Foreskin keratinocyte (primary cell): ENCODE measurements at places on chromosomes 4 and X. TPM values are rescaled to one million over a fixed set of nuclear protein-coding genes. Genes with fewer than 3 reads are reported as not detected.

Gene XAGE2
- not detected in 2 replicates for total RNA-seq

DNA sequence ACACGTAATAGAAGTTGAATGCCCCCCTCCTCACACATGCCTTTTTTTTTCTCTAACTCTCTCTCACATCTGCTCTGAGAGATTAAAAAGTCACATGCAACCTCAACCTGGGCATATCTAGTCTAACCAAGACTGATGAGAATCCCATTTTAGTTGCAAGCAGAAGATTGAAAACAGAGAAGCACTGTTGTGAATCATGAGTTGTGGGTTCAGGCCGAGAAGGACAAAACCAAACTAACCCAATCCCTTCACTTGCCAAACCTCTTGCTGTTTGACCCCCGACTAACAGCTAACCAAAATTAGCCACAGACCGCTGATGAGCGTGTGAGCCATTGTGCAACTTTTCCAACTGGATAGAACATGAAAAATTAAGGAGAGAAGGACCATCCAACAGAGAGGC, 31.8 kb downstream of the CXCL1 start:
- no peak for DNase-seq

DNA sequence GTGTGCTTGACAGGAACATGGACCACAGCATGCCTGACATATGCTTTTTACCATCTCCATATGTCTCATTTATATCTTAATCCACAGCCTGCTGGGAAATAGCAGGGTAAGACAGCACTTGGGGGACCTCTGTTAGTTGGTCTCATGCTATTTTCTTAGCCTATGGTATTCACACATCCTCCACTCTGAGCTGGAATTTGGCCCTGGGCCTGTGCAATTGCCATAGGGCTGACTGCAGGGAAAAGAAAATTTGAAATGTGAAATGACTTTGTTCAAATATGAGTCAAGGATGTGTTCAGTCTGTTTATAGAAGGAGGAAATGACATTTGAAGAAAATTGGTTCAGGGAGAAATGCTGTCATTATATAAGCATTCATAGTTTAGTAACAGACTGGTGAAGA, 9.6 kb upstream of the MAP7D3 start:
- peak; percentile 49 for DNase-seq

- DNase-seq, result no peak
These were observed 1.8 kb downstream of the CPEB2 start for GRCh38 chr4:15003891-15004738.

Gene MGAT4D
- not detected in 2 replicates for total RNA-seq

DNA sequence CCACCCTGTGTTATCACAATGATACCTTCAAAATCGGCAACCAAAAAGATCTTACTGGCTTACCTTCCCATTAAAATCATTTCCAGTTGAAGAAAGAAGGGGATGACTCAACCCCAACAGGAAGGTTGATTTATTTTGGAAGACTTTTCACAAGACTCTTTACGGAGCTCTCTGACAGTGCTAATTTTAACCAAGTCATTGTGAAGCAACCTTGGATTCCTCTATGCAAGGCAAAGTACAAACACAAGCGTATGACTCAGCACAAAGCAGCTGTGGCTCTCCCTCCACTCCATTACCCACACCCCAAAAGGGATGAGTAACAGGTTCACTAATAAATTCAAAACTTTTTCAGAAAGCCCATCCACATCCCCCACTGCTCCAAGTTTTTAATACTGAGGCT, 213.8 kb upstream of the FGF13 start:
- peak; percentile 77 for DNase-seq

DNA sequence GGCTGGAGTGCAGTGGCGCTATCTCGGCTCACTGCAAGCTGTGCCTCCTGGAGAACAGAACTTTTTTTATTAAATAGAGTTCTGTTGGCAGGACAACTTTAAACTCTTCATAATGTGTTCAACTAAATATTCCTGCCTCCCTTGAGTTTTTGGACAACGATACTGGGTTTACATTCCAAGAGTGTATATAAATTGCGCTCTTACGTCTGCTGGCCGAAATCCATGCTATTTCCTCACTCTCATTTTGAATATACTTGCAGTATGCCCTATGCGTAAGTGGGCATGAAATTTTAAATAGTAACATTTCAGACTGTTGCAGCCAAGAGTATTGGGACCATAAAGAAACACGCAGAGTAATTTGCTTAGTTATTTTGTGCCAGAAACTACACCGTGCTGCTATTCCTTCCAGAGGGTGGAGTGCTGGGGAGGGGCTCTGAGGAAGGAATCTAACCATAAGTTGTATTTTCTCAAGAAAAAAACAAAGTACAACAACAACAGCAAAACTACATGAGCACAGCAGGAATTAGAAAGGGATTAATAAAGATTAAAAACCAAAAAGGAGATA, 480.0 kb downstream of the NLGN4X start:
- DNase-seq, result no peak

GRCh38 chr4:44194365-44194764, 254.2 kb downstream of the KCTD8 start:
- no peak for DNase-seq

Gene ELOVL6
- 60.6 and 69.4 TPM in 2 replicates for total RNA-seq

Gene SSX3
- not detected in 2 replicates for total RNA-seq

Gene PLP1
- not detected in 2 replicates for total RNA-seq

DNA sequence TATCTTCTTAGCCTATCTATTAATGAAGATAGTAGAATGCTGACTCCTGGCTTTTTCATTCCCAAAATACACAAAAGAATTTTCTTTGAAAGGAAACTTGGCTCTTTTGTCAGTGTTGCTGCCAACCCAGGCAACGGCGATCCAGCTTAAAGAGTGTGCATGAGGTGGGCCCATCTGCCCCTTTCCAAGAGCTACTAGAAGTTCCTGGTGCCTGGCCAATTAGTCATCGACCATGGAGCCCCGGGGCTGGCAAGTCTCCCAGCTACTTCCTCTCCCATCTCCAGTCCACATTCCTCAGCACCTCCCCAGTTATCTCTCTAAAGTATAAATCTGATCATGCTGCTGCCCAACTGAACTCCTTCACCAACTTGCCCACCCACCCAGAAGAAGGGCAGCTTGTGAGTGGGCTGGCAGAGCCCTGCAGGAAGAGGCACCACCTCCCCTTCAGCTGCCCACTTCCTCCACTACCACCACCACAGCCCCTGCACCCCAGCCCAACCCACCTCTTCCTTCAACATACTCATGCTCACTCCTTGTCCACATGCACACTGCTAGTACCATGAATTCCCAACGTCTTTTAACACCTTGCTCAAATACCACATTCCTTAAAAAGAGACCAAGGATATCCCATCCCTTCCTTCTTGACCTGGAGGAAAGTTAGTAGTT, 158.2 kb upstream of the MAP3K15 start:
- peak; percentile 82 for DNase-seq

DNA sequence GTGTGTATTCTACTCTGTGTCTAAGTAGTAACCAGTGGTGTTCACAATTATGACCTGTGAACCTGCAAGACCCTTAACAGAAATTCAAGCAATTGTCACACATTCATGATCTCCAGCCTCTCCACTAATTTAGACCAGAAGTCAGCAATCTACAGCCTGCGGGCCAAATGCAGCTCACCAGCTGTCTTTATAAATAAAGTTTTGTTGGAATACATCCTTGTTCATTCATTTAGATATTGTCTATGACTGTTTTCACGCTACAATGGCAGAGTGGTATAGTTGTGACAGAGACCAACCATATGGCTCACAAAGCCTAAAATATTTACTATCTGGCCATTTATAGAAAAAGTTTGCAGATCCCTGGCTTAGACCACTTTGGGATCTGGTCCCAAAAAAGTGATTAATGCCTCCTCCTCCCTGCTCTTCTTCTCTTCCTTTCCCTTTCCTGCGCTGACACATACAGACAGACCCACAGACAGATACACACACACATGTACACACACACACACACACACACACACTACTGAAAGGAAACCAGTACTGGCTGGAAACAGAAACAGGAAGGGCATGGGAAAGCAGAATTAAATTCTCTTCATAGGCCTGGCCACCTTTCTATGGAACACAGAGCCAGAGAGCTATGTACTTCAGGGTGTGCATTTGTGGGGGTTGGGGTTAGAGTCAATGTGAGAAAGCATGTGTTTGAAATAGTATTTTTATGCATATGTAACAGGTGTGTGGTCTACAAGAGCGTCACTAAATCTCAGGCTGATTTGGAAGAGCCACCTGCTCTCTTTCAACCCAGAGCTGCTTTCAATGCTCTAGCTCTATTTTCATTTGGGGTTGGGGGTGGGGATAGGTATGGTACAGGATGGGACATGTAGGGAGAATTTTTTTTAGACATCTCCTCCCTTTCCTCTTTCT, 49.7 kb upstream of the TMEM164 start:
- no peak for DNase-seq

- DNase-seq, result no peak
These were observed 19.3 kb downstream of the PPP2R2C start for GRCh38 chr4:6452897-6453687.

Gene SPOCK3
- not detected in 2 replicates for total RNA-seq

DNA sequence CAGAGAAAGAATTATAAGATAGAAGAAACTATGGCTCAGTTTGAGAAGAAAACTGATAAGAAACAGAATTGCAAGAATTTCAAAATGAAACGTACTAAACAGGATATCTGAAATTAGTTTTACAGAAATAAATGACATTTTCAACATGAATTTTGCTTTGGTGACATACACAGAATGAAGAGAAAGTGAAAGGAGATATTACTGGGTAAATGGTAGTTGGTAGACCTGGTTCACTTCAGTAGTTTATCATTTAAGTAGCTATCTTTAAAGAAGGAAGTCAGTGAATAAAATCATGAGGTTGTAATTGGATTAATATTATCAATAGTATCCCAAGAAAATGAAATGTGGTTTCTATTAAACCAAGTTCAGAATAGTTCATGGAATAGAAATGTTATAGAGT, 395.5 kb upstream of the SMIM31 start:
- DNase-seq, result no peak

DNA sequence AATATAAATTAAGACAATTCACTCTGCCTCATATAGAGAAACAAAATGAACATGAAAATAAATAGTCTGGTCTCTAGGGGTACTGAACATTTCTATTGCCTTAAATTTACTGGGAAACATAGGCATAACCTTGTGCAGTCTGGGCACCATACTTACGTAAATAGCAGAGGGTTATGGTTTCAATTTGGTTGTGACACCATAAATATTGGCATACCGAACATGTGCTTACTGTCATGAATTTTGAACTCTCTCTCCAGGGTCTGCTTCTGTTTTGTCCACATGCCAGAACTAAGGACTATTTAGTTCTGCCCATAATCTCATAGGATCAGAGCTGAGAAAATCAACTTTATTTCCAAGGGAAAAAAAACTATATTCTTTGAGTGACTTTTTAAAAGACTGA, 17.6 kb downstream of the PDGFC start:
- DNase-seq, result no peak

Gene GUCY1A1
- total RNA-seq, result 0.11 TPM in 1 of 2 replicates, not detected in the other

DNA sequence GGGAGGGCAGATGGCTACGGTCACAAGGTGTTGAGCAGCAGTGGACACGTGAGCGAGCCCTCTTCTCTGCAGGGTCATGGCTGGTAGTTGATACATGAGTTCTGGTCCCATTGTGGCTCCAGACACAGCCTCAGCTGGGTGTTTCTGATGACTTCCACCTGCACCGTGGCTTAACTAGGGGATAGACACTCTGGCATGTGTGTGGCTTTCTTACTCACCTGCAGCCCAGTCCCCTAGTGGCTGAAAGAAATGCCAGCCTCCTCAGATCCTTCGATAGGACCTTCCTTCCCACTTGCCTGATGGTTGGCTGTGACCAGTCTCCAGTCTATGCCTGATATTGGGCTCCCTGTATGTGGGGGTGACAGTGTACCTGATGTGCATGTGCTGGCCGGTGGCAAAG, 5.0 kb downstream of the GPR78 start:
- no peak for DNase-seq

DNA sequence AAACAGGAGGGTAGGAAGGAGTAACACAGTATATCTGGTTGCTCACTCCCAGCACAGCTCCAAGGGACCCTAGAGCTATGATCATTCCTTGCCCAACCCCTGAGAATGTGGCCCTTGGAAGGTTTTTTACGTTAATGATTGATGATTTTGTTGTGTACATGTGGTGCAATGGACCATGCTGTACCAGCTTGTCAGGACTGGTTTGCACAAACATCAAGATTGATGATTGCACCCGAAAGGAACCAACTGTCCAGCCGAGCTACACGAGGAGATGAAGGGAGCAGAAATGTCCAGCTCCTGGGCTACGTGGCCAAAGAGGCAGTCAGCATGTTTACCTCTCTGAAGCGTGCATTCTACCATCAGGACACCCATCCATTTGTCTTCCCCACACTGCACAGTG, 83.2 kb upstream of the USP9X start:
- DNase-seq, result no peak

GRCh38 chr4:145566768-145567167, 52.4 kb upstream of the MMAA start:
- no peak for DNase-seq

GRCh38 chr4:16250661-16251365, 24.5 kb upstream of the TAPT1 start:
- no peak for DNase-seq

DNA sequence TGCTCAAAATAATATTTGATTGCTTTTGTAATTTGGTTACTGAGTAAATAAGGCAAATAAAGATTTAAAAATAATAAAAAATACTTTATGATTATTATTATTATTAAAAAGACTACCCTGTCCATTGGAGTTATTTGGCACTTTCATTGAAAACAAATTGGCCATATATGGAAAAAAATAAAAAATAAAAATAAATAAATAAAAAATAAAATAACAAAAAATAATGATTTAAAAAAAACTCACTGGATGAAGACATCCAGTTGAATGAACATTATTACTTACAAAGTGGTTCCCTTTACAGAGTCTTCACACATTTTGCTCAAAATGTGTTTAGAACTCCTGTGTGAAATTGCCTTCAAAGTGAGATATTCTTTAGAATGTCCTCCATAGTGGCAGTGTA, 141.3 kb upstream of the ANXA3 start:
- no peak for DNase-seq

GRCh38 chrX:104921584-104922205, 298.8 kb downstream of the TEX13A start:
- peak; percentile 14 for DNase-seq

DNA sequence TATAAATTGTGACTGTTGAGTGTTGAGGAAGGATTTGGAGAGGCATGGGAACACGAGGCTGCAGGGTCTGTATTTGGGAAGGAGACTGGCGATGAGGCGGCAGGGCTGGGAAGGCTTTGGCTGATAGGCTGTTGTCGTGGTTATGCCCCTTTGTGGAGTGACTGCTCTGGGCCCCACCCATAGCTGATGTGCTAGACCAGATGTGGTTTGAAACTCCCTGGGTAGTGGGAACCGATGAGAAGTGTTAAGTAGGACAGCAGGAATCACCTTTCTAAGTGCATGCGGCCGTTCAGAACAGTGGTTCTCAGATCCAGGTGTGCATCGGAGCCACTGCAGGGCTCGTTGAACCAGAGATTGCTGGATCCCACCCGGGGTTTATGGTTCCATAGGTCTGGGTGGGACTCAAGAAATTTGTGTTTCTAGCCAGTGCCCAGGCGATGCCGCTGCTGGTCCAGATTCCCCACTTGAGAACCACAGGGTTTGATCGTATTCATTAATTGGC, 42.3 kb downstream of the TBC1D14 start:
- no peak for DNase-seq

- DNase-seq, result peak; percentile 74
These were observed 270.1 kb downstream of the PTTG2 start for GRCh38 chr4:38230121-38230801.
